ENCODE measurements at places on chromosomes 12 and 14.

DNA sequence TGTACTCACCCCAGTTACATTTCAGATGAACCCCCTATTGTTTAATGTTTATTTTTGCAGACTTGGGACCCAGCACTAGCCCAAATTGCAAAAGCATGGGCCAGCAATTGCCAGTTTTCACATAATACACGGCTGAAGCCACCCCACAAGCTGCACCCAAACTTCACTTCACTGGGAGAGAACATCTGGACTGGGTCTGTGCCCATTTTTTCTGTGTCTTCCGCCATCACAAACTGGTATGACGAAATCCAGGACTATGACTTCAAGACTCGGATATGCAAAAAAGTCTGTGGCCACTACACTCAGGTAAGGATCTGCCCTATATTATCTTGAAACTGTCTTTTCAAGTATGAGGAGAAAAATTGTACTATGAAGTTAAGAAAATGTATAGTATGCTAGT lies 1.2 kb downstream of the GLIPR1 start:
- no peak for DNase-seq

GRCh38 chr14:74257941-74258763 lies 18.9 kb downstream of the VSX2 start:
- DNase-seq = no peak

GRCh38 chr14:59238216-59238615 lies 49.7 kb downstream of the DAAM1 start:
- DNase-seq = no peak

GRCh38 chr14:101331661-101332169 lies 229.6 kb upstream of the DIO3 start:
- no peak for DNase-seq

- DNase-seq = no peak
Measured at GRCh38 chr14:100806386-100806785, 19.5 kb upstream of the MEG3 start.

DNA sequence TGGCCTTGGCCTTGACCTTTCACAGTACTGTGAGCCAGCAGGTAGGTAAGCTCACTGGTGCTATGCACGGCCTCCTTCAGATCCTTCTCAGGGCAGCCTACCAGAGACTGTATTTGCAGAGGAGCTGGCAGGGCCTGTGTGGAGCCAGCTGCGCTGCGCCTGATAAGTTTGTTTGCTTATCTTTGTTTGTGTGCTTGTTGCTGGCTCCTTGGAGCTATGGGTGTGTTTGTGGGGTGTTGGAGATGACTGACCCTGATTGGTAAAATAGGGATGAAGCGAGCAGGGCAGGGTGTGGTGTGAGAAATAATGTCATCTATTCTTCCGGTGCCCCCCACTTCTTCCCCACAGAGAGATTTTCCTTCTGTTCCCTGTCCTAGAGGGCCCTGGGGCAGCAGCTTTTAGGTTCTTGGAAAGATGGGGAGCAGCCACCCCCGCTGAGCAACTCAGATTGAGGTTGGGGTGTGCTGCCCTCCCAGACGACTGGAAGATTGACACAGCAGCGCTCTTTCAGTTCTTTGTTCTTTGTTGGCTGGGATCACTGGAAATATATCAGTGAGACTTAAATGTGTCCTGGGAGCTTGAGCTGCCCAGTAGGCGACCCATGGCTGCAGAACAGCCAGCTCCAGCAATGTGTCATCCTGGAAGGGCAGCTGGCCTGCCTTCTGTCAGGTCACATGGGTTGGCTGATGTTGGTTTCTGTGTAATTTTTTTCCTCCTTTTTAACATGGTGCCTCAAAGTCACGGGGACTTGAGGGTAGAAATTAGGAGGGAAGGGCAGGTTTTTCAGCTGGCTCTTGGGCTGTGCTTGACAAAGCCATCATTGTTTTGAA lies 19.6 kb downstream of the MLXIP start:
- no peak for DNase-seq

DNA sequence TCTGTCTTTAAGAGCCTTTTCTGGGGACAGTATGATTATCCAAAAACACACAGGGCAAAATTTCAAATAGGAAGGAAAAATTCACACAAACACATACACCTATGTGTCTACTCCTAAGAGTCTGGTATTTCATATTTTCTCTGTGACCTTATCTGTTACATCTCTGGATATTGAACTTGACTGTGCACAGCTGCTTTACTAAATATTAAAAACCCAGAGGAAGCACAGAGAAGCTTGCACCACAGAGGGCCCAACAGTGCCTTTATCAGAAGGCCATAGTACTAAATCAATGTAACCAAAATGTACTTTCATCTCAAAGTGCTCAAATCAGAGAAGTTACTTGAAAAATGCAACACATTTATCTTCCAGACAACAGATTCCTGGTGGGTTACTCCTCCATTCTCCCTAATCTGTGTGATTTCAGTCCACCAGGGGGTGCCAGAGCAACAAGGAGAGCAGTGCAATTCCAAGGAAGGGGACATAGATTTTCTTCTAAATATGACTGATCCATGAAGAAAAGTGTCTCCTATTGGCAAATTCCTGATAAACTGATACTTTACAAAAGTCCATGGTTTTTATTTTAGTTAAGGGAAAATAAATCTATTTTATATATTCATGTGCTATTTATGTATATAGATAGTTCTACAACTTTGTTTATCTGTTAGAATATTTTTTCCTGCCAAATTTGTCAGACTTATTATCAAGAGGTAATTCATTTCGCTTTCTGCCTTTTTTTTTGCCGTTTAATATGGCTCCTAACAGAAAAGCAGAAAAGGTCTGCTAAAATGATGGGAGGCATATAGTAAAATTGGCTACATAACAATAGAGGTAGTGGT lies 617.6 kb downstream of the LRFN5 start:
- DNase-seq = no peak

DNA sequence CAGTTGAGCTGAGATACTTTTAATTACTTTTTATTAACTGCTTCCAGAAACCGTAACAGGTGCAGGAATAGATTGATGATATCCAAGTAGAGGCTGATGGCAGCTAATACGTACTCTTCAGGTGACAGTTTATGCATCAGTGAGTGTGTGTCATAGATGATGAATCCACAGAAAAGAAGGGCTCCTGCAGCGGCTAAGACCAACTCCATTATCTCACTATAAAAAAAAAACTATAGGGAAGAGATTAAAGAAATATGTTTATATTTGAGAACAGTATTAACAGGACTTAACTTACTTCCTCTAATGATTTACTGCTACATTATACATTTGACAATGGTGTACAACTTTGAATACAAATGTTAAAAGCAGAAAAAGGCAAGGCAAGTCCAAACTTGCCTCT lies 7.4 kb upstream of the LLPH start:
- DNase-seq = no peak

DNA sequence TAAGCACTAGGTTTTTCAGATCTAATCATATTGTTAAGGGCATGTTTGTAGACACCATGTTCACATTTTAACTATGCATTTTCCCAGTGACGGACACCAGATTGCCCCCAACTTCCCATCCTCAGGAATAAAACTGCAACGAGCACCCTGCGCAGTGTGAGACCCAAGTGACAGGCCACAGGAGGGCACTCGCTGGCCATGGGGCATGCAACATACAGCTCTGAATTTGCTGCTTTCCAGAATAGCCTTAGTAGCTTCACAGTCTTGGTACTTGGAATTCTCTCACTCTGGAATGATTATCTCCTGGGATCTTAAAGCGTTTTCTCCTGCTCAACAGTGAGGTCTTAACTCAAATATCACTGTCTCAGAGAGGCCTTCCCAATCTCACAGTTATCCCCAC lies 972 bp upstream of the DDX47 start:
- no peak for DNase-seq

GRCh38 chr14:23895480-23895879 lies 58.1 kb upstream of the DHRS4 start:
- DNase-seq = no peak

GRCh38 chr14:24700511-24700910 lies 66.5 kb upstream of the GZMB start:
- no peak for DNase-seq

- DNase-seq = no peak
Measured at GRCh38 chr14:36512585-36513003, 7.4 kb downstream of the NKX2-1 start.

DNA sequence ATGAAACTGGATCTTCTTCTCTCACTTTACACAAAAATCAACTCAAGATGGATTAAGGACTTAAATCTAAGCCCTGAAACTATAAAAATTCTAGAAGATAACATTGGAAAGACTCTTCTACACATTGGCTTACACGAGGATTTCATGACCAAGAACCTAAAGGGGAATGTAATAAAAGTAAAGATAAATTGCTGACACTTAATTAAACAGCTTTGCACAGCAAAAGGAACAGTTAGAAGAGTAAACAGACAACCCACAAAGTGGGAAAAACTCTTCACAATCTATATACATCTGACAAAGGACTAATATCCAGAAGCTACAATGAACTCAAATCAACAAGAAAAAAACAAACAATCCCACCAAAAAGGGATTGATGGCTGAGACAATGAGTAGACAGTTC lies 74.4 kb downstream of the BLTP3B start:
- no peak for DNase-seq

- DNase-seq = no peak
Measured at GRCh38 chr12:56462565-56462964, 5.8 kb upstream of the SPRYD4 start.

- DNase-seq = no peak
Measured at GRCh38 chr14:68899033-68899603, 80.0 kb downstream of the ACTN1 start.

GRCh38 chr14:32087907-32088306 lies 10.8 kb downstream of the ARHGAP5 start:
- DNase-seq = no peak

- DNase-seq = peak; percentile 55
Measured at GRCh38 chr14:32076278-32077080, 625 bp upstream of the ARHGAP5 start.
